ENCODE measurements at places on chromosomes 3 and 15.

DNA sequence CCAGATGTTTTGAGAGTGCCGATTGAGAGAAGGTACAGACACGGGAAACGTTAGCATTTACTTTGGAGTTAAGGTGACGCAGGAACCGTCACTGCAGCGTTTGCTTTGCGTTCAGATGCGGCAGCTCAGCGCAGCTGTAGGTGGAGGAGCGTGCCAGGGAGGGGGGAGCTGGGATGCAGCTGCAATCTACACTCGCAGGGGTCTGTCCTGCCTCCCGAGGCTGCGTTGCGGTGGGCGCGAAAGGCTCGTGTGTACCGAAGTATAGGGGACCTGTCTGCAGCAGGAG lies 425 bp upstream of the FYTTD1 start:
- no peak for DNase-seq

DNA sequence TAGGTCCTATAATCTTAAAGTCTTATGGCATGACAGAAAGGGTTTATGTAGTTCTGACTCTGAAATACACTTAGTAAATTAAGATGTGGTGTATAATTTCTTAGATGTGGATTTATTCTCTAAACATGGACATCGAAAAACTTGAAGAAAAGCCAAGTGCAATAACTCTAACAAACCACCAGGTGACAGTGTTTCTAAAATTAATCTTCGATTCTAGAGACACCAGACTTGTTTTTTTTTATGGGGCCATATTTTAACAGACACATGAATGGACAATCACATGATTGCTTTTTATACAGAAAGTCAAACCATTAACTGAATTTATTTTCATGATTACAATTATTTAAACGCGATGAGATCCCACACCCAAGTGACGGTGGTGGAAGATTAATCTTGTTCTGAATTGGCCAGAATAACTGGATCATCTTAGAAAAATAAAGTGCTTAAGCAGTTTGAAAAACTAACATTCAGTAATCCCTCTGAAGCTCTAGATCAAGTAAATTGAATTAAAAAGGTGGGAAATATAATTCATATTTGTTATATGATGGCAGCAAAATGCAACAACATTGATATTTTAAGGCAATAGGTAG lies 305.1 kb downstream of the LSAMP start:
- peak; percentile 23 for DNase-seq

GRCh38 chr3:155369244-155369643 lies 75.8 kb upstream of the STRIT1 start:
- no peak for DNase-seq

GRCh38 chr15:88011533-88011932 lies 245.0 kb downstream of the NTRK3 start:
- no peak for DNase-seq

DNA sequence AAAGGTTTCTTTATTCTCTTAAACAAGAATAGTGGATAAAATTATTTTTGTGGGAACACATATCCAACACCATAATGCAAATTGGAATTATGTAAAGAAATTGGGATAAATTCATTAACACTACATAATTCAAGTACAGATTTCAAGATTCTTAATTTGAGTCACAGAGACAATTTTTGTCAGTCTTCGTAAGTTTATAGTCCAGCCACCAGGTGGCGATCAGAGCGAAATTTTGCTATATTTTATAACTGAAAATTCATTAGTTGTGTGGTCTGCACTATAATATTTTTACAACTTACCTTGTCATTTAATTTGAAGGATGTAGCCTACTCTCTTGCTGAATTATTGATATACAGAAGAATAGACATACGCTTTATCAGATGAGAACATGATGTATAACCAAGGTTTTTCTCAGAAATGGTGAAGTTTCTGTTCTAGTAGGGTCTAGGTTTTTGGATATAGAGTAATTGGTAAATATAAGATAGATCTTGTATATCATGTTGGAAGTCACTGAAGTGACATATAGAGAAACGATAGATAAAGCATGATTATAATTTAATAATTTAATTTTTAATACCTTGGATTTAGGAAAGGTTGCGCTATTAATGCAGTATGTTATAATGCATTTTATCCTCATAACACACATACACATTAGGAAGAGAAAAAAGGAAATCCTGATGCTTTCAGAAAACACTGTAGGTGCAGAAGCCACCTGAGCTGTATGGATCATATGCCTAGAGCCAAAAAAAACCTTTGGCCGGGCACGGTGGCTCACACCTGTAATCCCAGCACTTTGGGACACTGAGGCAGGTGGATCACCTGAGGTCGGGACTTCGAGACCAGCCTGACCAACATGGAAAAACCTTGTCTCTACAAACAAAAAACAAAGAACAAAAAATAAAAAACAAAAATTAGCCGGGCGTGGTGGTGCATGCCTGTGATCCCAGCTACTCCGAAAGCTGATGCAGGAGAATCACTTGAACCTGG lies 31.7 kb downstream of the PLSCR4 start:
- DNase-seq, result no peak

DNA sequence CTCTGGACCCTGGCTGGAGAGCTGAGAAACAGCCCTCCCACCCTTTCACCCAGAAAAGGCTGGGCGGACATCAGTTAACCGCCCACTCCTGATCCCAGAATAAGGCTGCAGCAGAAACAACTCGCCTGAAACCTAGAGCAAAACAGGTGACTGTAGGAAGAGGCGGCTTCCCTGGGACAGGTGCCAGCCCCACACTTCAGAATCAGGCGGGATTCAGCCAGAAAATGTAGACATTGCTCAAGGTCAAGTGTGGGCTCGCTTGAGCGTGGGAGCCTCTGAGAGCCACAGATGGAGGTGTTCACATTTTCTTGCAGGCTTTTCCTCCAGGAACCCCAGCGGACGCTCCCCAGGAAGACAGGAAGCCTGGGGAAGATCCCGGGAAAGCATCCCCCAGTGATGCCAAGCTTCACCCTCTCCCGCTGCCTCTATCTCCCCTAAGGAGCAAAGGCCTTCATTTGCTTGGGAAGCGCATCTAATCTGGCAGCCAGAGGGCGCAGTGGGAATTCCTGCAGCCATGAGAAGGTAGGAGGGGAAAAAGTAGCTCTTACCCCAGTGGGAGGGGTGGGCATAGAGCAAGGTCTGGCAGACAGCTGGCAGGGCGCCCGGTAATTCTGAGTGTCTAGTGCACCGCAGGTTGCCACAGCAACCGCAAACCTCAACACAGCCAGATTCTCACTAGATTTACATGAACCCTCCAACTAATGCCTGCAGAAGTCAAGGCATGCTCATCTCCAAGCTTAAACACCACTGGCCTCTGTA lies 77.7 kb downstream of the OCA2 start:
- peak; percentile 57 for DNase-seq

DNA sequence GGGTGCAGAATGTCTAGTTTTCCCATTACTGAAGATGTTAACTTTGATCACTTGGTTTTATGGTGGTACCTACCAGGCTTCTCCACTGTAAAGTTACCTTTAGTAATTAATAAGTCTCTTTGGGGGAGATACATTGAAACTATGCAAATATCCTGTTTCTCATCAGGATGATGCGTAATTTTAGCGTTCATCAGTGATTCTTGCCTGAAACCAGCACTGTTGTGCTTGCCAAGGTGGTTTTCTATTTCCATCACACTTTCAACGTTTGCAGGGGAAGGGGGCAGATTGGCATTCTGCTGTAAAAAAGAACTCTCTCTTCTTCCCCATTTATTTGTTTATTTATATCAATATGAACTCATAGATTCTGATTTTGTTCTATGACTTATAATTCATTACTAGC lies 61.0 kb downstream of the SSR3 start:
- DNase-seq, result no peak

DNA sequence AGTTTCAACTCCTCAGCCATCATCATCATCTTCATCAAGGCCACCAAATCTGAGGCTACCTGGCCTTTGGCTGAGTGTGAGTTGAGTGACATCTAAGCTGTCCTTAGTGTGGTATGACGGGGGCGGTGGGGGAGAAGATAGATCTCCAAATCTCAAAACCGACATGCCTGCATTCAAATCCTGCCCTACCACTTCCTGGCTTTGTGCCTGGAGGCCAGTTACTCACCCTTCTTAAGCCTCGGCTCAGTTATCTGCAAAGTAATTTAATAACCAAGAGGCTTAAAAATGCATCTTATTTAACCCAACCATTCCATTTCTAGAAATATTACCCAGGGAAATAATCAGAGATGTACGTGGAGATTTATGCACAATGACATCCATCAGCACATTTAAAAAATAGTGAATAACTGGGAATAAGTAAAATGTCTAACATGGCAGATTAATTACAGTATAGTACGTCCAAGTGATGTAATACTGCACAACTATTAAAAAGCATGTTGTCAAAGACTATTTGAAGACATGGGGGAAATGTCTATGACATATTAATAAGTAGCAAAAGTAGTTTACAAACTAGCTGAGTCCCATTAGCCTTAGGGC lies 167.4 kb downstream of the NTRK3 start:
- DNase-seq, result no peak

GRCh38 chr3:189841473-189842205 lies 210.4 kb downstream of the TP63 start:
- DNase-seq, result no peak

DNA sequence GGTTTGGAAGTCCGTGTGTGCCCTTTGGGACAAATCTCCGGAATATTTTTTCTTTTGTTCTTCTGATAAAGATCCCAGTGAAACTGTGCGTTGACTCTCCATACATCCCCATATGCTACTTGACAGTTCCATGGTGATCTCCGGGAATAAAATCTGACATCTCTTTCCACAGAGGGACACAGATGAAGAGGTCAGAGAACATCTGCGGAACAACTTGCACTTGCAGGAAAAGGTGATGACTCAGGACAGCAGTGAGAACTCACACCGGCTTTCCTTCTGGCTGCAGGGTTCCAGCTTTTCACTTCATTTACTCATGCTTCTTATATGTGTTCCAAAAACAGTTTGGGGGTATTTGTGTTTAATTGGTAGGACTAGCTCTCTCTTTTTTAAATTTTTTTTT lies 157.5 kb upstream of the CHRM5 start:
- DNase-seq, result no peak

GRCh38 chr3:59658274-59658673 lies 608.4 kb upstream of the CFAP20DC start:
- DNase-seq, result no peak

- no peak for DNase-seq
Measured at GRCh38 chr3:17515445-17516234, 226.8 kb downstream of the TBC1D5 start.

DNA sequence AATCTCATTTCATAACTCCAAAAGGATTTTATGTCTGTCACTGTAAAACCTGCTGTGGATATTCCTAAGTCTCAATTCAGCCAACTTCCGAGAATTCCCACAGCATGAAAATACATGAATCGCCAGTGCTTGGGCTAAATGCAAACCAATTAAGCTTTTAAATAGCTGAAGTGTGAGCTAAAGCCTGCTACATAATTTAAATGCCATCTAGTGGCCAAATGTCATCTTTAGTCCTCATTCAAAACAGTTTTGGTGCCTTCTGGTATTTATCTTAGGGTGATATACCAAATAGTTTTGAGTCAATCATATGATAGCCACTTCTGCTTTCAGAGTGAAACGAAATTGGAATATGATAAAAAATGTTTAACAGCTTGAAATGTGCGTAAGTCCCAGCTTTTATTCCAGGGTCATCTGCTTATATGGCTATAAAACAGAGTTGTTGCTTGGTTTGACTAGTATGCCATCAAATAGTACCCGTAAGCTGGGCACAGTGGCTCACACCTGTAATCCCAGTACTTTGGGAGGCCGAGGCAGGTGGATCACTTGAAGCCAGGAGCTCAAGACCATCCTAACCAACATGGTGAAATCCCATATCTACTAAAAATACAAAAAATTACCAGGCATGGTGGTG lies 41.8 kb upstream of the CCNL1 start:
- DNase-seq, result peak; percentile 15

GRCh38 chr3:116087426-116087825 lies 357.9 kb downstream of the LSAMP start:
- no peak for DNase-seq

DNA sequence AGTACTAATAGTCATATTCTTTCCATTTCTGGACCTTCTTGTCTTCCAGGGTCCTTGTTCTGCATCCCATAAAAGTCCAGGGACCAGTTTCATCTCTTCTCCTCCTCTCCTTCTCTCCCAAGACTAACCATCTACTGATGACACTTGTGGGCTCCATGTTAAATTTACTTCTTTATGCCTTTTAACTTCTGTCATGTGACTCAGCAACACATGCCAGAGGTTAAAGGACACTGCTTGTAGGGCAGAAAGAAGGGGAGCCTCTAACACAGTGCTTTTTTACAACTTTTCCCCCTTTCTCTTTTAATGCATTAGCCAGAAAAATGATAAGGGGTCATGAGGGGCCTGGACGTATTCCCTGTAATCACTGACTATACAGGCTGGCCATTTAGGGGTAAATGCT lies 10.0 kb downstream of the SH3GL3 start:
- DNase-seq, result no peak

DNA sequence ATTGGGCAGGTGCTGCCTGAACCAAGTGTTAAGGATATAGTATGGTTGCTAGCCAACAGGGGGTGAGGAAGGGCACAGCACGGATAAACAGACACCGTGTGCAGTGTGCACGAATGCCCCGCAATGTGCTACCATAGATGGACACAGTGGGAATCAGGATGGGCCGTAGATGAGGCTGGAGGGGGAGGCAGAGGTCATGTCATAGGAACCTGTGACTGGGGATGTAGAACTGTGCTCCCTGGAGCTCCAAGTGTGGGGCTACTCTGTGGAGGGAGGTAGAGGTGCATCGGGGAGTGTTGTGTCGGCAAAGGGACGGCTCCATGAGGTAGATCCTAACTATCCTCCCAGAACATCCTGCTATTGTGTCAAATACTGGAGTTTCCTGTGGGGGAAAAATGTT lies 102.5 kb downstream of the TNIK start:
- no peak for DNase-seq

All from retina (tissue), 1 donor.